ENCODE measurements at places on chromosomes 3 and 15.
A peak's percentile ranks its signal among the peaks of the same experiment; 100 is the strongest.

DNA sequence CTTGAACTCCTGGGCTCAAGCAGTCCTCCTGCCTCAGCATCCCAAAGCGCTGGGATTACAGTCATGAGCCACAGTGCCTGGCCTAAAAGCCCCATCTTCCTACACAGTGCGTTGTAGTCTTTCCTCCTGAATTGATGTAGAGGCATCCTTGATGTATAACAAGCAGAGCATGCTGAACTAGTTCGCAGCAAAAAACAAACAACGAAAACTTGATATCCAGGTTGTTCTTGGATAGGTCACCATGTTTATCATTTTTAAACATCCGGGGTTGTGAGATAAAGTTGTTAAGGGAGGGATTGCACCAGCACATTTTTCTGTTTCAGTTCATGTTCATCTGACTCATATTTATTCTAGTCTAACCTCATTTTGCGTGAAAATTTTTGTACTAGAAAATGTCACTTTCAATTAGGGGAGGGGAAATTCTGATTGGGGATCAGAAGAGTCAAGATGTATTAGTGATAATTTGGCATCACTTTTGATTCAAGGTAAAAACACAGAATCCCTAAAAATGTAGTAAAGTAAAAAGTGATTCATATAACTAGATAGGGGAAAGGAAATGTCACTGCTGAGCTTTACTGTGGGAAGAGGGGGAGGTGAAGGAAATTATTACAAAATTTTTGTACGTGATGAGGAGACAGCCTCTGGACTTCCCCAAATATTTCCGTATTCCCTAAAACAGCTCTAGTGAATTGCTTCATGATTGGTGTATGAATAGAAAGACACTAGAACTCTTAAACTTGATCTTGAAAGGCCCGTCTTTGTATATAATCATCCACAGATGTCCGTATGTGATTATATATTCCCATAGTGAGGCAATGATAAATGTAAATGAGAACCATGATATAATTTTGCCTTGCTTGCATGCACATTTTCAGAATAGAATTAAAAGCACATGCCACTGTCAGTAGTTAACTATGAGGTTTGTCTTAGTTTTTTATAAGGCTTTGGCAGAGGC, 22.9 kb downstream of the RAB8B start:
- no peak for DNase-seq

DNA sequence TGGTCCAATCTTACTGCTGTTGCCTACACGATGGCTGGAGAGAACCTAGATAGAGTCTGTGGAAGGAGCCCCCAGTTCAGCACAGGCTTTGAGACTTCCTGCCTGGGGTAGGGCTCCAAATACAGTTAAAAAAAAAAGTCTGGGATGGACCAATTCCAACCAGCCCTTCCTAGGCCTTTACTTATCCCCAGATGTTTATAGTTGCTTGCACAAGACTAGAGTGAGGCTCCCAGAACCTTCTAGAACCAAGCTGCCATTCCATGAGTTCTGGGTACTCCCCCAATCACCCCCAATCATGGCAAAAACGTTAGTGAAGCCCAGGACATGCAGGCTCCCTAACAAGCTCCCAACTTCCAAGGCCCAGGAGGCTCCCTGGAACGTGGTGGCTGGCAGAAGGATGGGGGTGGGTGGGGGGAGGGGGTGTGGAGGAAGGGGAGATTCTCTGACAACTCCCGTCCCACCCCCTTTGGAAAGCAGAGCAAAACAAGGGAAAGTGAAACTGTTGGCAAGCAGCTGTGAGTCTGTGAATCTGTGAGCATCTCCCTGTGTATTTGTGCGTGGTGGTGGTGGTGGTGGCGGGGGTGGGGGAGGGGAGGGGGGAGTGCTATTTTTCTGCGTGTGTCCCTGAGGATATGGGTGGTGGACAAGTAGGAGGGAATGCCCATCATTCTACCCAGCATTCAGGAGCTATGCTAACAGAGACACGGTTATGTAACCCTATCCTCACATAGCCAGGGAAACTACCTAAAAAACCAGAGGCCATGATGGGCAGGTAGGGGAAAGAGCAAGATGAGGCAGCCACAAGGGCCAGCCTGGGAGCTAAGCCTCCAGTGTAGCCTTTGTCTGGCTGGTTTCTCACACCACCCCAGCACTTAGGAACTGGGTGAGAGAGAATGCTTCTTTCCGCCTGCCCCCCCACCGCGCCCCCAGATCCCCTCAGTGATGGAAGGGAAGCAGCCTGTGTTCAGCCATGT, 2.0 kb downstream of the MST1R start:
- DNase-seq: no peak

- DNase-seq: no peak
These were observed 128.4 kb upstream of the SMAD3 start for GRCh38 chr15:66936861-66937582.

DNA sequence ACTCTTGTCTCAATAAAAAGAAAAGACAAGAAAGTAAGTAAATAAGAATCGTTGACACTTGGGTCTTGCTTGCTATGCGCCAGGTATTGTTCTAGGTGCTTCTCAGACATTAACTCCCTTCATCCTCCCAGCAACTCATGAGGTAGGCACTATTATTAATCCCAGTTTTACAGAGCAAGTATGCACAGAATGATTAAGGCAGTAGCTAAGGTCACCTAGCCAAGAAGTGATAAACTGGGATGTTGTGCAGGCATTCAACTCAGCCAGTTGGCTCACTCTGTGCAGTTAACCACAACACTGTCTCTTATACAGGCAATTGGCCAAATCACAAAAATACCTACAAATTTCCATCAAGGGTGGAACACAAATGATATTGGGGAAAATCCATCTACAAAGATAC, 1.7 kb upstream of the C3orf33 start:
- no peak for DNase-seq

DNA sequence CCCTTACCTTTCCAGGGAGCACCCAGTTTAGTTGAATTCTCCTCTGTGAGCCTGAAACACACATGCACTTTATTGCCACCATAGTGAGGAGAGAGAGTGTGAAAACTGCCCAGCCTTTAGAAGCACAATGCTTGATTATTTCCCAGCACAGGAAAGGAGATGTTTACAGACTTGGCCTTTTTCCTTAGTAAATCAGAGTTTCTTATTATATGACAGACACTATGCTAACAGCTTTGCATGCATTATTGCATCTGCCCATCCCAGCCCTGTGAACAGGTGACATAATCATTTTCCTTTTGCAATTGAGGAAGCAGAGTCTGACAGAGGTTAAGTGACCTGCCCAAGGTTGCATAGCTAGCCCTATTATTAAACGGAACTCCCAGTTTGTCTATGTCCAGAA, 36.5 kb downstream of the CAPN3 start:
- no peak for DNase-seq

DNA sequence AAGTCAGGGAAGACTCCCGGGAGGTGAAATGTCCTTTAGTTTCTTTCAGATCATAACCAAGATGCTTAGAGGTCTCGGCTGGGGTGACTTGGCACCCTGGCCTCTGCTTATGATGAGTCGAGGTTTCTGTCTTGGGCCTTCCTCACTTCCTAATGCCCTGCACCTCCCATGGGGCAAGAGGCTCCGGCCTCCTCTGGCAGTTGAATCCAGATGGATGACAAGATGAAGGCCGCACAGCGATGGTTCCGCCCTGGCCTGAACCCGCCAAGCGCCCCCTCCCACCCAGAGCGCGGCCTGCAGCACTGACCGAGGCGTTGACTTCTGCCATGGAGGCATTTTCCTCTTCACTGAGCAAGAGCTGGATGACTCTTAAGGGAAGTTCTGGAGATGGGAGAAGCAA, 31.3 kb downstream of the MUC20 start:
- no peak for DNase-seq

GRCh38 chr3:101995371-101996046, 146.2 kb downstream of the NFKBIZ start:
- DNase-seq: no peak

GRCh38 chr15:25879438-25879837, 16.3 kb upstream of the ATP10A start:
- DNase-seq: no peak

DNA sequence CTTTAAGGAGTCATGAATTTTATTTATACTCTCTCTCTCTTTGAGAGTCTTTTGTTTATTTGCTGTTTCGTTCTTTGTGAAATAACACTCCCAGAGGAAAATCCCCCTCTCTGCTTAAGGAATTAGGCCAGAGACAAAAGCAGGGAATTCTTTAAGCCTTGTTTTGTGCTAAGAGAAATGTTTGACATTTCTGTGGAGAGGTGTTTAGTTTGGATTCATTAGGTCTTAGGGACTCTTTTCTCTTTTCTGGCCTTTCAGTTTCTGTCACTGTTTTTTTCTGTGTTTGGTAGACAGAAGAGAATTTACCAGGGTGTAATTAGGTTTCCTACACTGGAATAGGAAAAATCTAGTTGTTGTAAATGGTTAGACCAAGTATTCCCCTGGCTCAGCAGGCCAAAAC, 241.8 kb upstream of the NR2F2 start:
- DNase-seq: no peak

- peak; percentile 50 for DNase-seq
These were observed 9.8 kb downstream of the CCR4 start for GRCh38 chr3:32961189-32961715.

DNA sequence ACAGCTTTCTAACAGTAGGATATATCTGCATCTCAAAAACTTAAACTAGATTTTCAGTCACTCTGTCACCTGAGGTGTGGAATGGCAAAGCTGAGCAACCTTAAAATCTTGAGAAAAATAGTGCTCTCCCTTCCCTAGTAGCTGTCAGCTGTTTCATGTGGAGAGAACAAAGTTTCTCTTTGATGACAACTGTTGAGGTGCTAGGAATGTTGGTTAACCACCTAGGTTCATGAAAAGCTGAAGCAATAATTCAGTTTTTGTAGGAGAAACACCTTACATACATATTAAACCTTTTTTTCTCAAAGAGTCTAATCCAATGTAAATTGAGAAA, 40.8 kb downstream of the TCF12 start:
- DNase-seq: no peak

DNA sequence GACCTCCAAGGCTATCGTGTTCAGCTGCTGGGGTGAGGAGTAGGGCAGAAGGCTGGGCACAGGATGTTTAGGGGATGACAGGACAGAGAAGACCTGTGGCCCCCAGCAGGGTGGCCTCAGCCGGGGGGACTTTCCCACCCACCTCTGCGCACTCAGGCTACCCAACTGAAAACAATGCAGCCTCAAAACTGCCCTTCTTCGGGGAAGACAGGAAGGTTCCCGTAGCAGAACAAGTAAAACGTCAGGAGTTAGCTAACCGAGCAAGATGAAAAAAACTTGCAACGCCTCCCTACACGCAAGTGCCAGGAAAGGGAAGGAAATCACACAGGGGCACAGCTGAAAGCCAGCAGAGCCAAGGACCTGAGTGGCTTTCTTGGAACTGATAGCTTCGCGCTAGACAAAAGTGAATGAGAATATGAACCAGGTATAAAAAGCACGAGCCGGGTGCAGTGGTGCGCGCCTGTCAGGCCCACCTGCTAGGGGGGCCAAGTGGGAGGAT, 38.4 kb upstream of the FURIN start:
- peak; percentile 86 for DNase-seq

GRCh38 chr3:89335693-89336092, 228.3 kb downstream of the EPHA3 start:
- DNase-seq: no peak

GRCh38 chr15:66939451-66940023, 125.9 kb upstream of the SMAD3 start:
- DNase-seq: no peak

DNA sequence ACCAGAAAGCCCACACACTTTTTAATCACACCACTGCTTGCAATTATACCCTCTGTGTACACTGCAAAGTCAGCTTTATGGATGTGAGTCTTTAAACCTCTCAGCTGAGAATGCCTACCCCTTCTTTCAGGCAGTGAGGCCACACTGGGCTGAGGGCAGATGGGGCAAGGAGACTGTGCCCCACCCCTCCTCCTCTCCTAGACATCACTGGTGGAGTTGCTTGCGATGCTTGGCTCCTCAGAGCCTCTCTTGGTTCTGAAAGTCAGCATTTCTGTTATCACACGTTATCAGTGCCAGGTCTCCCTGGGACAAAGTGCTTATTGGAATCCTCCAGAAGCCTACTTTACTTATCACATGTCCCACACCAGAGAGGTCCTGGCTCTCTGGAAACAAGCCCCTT, 128.2 kb downstream of the ZNF621 start:
- DNase-seq: no peak

DNA sequence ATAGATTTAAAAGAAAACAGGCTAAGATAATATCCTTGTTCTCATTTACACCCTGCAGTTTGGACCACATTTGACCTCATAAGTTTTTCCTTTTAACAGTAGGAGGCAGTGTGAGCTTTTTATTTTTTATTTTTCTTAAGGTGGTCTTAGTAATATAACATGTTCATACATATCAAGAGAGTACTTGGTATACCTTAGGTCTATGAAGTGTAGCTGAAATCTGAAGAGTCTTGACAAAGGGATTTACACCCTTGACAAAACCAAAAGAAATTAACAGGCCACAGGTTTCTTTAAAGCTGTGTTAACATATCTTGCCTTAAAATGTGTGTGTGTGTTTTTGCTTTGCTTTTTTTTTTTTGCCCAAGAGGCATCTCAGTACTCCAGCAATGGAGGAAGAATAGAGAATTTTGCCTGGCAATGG, 3.2 kb downstream of the RAP2B start:
- DNase-seq: no peak

DNA sequence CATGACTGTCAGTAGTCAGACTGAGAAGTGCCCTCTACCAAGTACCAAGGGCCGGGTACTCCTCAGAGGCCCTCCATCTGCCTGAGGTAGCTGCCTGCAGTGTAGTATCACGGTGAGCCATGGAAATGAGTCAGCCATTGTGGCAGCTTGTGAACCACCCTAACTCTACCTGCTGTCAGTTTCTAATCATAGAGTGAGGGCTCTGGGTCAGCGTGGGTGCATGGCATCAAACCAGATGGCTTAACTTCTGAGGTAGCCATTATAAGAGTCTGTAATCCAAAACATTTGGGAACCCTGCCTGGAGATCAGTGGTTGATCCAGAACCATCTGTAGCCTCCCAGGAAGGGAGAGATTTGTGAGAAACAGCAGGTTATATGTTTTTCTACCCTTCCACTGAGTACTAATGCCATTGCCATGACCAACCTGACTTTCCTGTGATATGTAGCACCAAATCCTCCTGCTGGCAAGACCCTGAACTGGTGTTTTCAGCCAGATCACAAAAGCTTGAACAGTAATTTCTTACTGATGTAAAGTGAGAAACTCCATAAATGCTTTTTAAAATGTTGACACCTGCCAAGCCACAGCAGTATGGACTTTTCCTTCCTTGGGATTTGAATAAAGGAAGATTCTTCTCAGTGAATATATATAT, 38.9 kb downstream of the ABHD2 start:
- peak; percentile 67 for DNase-seq

- no peak for DNase-seq
These were observed 65.8 kb downstream of the ATP8B4 start for GRCh38 chr15:50053055-50053856.

- no peak for DNase-seq
These were observed 11.7 kb downstream of the PLCB2 start for GRCh38 chr15:40295877-40296560.

- DNase-seq: no peak
These were observed 23.4 kb downstream of the SPSB4 start for GRCh38 chr3:141074529-141074928.

Measured in stimulated activated CD4-positive, alpha-beta T cell treated with anti-CD3 and anti-CD28 coated beads, Interleukin-1b, Interleukin-23, amount 100 ng/mL, for 48 hours (primary cell).